ENCODE measurements at places on chromosomes 2 and 18. TPM values are rescaled to one million over a fixed set of nuclear protein-coding genes. Genes with fewer than 3 reads are reported as not detected.

MYOM1 gene
- total RNA-seq = 0.09 TPM

EPHA4 gene
- 10.1 TPM for total RNA-seq

SKOR2 gene
- total RNA-seq = not detected

MRPS9 gene
- total RNA-seq = 31.0 TPM

CYP1B1 gene
- 56.9 TPM for total RNA-seq

RAB27B gene
- total RNA-seq = 14.2 TPM

LYG2 gene
- not detected for total RNA-seq

PAIP2B gene
- 5.0 TPM for total RNA-seq

SLC9A4 gene
- not detected for total RNA-seq

USP40 gene
- 20.6 TPM for total RNA-seq

NFU1 gene
- total RNA-seq = 26.7 TPM

FKBP1B gene
- total RNA-seq = 29.4 TPM

AOX1 gene
- total RNA-seq = 3.7 TPM

CHST9 gene
- total RNA-seq = 3.0 TPM

AGXT gene
- not detected for total RNA-seq

C2orf15 gene
- total RNA-seq = 1.6 TPM

IL36G gene
- 15.7 TPM for total RNA-seq

LHCGR gene
- not detected for total RNA-seq

SH3YL1 gene
- total RNA-seq = 59.2 TPM

POMC gene
- 0.88 TPM for total RNA-seq

GALNT14 gene
- 22.8 TPM for total RNA-seq

HRH4 gene
- total RNA-seq = 0.07 TPM

TTC32 gene
- total RNA-seq = 7.4 TPM

DNAJC5G gene
- total RNA-seq = not detected

SLC19A3 gene
- total RNA-seq = 0.23 TPM

FAM228A gene
- total RNA-seq = not detected

RAD51AP2 gene
- 0.14 TPM for total RNA-seq

PSME4 gene
- total RNA-seq = 44.3 TPM

KCNS3 gene
- total RNA-seq = 13.7 TPM
